ENCODE measurements at places on chromosomes 16 and 17. TPM values are rescaled to one million over a fixed set of nuclear protein-coding genes. Genes with fewer than 3 reads are reported as not detected.

- DNase-seq = no peak
- H3K4me1 ChIP-seq = no peaks in the 10 kb centered on the region
- H3K27ac ChIP-seq = peak overlapping the region; percentile 66
These were observed 30.8 kb downstream of the OTOA start for GRCh38 chr16:21694609-21695008.

- no peak for DNase-seq
- H3K4me3 ChIP-seq = no peak overlapping the region
- no peaks in the 10 kb centered on the region for H3K27me3 ChIP-seq
These were observed 185.6 kb upstream of the TNRC6C start for GRCh38 chr17:77772899-77773358.

- no peak for DNase-seq
- no peaks in the 10 kb centered on the region for H3K27me3 ChIP-seq
- H3K36me3 ChIP-seq = no peaks in the 10 kb centered on the region
- no peak overlapping the region for H3K4me3 ChIP-seq
- H3K4me1 ChIP-seq = peaks cover 5% of the 10 kb centered on the region
These were observed 28.9 kb upstream of the BCAR1 start for GRCh38 chr16:75280331-75280804.

DNA sequence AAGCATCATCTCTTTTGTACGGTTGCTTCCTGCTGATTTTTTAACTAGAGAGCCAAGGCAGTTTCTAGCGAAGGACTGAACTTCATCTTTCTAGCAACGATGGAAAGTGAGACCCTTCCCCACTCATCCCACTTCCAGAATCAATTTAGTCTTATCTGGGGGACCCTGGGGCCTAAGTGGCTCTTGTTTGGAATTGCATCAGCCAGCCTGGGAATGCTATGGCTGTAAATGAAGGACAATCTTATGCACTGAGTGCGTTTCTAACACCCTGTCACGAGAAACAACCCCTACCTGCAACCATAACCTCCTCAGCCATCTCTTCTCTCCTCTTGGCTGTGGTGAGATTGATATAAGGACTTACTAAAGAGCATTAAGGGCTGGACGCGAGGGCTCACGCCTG is 64.8 kb downstream of the ERCC4 start:
- no peak overlapping the region for H3K27ac ChIP-seq
- H3K4me1 ChIP-seq = no peaks in the 10 kb centered on the region
- H3K27me3 ChIP-seq = no peaks in the 10 kb centered on the region
- H3K4me3 ChIP-seq = no peak overlapping the region

DNA sequence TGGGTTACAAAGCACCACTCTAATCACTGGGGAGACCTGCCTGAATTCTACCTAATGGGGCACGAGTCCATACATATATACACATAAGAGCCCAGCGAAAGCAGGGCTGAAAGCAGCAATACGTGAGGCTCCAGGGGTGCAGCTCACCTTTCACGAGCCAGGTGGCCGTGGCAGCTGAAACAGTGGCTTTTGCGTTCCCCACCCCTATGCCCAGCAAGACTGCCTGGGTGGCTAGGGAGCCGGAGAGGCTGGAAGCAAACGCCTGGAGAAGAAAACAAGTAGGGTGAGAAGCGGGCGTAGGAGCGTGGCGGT is 618 bp downstream of the RUSF1 start:
- H3K4me1 ChIP-seq = peaks cover 20% of the 10 kb centered on the region
- H3K4me3 ChIP-seq = peak overlapping the region; percentile 89
- DNase-seq = no peak
- H3K36me3 ChIP-seq = no peaks in the 10 kb centered on the region
- peaks cover 4% of the 10 kb centered on the region for H3K27me3 ChIP-seq

DNA sequence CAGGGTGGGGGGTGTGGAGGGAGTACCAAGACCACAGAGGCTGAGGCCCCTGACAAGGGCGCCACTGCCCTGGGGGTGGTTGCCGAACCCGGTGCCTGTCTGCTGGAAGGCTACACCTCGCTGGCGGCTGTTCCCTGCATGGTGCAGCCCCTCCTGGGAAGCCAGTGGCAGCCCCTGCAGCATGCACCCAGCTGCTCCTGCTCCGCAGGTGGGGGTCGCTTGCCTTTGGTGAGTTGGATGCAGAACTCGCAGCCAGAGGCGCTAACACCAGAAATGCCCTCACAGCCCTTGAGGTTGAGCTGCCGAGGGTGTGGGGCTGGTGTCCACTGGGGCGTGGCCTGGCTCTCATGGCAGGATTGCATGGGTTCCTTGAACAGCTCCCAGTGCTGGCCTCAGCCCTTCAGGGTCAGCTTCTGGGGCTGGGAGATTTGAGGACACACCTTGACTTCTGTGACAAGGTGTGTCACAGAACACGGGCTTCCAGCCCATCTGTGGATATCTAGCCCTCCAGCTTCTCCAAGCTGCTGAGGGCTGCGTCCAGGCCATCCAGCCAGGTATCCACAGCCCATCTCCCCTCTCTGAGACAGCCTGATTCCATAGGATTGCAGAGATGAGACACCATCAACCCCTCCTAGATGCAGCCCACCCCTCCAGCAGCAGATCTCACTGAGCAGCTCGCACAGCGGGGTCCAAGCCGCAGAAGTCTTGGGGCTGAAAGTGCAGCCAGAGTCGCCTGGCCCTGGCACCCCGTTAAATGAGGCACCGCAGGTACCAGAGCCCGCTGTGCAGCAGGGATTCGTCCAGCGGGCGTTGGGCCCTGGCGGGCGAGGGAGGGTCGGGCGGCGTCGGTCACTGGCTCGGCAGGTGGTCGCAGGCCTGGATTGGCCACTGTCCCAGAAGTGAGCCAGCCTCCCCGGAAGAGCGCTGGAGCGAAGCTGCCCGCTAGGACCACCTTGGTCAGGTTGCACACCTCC is 586.3 kb downstream of the KCNJ18 start:
- peaks cover 5% of the 10 kb centered on the region for H3K36me3 ChIP-seq
- DNase-seq = no peak
- H3K4me1 ChIP-seq = no peaks in the 10 kb centered on the region
- H3K27me3 ChIP-seq = no peaks in the 10 kb centered on the region
- no peak overlapping the region for H3K4me3 ChIP-seq
- H3K27ac ChIP-seq = no peak overlapping the region

ASIC2 gene
- not detected for total RNA-seq

CYBA gene
- total RNA-seq = 22.3 TPM
